ENCODE measurements at places on chromosomes 7 and 10.

DNA sequence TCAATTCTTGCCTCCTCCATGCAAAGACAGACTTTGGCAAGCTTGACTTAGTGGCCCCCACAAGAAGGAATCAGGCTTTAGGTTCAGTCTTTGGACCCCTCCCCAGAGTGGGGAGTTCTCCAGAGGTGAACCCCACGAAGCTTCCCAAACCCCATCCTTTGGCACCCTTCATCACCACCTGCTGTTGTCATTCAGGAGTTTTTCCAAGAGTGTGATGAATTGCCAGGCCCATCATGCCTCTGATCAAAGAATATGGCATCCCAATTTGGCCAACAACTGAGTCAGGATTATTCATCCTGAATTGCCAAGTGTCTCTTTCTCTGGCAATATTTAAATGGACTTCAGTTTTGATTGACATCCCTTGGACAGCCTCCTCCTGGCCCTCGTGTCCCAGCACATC is 404.7 kb upstream of the MKI67 start:
- DNase-seq = no peak

DNA sequence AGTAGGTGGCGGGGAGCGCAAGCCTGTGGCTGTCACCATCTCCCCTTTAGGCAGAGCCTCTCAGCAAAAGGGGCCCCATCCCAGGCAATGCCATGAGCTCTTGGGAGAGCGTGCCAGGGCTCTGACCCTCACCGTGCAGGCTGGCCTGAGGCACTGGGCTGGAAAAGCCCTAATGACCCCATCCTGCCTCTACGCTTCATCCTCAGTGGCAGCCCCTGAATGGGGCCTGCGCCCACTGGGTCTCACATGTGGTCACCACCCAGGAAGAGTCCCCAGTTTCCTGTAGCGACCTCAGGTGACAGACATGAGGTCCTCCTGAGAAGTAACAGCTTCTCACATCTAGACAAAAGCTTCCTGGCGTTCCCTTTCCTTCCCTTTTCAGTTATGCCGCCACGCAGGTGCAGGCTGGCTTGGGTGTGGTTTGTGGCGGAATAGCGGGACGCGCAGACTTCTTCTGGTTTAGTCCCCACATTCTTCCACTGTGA is 59.2 kb downstream of the CLEC2L start:
- DNase-seq = no peak

GRCh38 chr7:55075464-55076021 is 56.7 kb downstream of the EGFR start:
- DNase-seq = no peak

- DNase-seq = no peak
Measured at GRCh38 chr7:15176089-15176488, 273.5 kb upstream of the DGKB start.

DNA sequence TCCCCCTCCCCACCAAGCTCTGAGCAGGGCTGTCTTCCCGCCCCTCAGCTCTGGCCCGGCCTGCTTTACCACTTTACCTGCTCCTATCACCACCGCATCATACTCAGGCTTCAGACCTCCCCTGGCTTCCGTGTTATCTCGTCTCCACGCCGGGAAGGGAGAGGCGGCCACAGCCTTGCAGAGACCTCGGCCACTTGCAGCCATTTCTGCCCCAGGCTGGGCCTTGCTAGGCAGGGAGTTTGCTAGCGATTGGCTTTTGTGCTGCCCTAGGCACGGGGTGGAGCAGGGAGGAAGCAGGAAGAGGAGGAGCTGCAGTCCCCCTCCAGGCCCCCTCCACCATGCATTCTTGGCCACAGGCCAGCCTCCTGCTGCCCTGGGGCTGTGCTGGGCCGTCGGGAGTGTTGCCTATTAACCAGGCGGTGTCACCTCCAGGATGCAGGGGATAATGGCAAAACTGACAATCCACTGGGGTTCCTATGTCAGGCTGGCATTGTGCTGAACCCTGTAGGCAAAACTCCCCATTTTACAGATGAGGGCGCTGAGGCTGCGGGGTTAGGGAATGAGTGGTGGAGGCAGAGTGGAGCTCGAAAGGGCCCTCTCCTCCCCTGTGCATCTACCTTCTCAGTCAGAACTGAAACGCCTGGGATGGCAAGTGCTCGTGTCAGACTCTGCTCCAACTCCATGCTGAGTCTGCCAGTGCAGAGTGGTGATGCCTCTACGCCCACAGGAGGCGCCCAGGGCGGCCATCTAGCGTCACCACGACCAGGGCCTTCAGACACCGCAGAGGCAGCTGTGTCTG is at the start of gene PYROXD2:
TSS of gene PYROXD2 (minus strand) at position 251 of the 799 bp plus-strand sequence. CDS start at position 204, 47 bp downstream.
- DNase-seq = peak; percentile 96

DNA sequence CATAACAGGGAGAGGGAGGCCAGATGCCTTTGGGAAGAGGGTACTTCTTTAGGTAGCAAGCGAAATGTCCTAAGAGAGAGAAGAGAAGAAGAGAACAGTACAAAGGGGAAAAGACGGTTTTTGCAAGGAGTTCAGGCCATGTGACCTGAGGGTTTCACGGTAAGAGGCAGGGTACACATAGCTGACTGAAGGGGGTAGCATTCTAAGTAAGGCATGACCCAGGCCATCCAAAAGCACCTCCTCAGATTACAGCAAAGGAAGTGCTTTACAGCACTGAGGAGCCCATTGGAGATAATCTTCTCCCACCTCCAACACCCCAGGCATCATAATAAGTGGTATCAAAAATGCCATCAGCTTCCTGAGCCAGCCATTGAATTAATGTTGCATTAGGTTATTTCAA is 258.2 kb upstream of the NPY start:
- DNase-seq = no peak

- DNase-seq = no peak
Measured at GRCh38 chr7:42924223-42924838, 7.6 kb downstream of the PSMA2 start.

DNA sequence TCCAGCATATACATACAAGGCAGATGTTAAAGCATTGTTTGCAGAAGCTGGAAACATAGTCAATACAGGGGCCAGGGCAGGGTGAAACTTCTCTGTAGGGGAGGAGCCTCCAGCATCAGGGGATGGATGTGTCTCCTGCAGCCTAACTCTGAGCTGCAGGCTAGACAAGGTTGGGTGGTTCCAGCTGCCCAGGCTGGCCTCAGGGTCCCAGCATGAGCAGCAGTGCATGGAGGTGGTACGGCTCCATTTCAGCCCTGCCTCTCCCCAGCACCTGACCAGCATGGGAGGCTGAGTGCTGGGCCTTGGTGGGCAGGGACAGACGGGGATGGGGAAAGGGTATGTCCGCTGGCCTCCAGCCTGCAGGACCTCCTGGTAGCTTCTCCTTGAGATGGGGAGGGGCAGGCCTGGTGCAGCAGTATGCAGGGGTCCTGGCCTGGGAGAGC is 7.4 kb upstream of the TBRG4 start:
- no peak for DNase-seq

DNA sequence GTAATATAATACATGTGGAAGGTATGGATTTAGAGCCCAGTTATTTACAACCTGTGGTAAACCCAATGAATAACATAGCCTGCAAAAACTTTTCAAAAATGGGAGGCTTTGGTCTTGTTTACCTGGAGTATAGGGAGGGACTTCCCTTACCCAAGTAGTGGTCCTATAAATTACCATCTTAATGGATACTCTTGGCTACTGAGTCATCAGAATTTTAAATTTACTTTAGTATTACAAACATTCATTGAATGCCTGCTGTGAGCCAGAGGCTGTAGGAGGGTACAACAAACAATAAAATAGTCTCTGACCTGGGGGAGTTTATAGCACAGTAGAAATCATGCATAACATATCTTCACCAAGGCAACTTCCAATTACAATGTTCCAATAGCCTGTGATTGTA is 365.1 kb downstream of the BBS9 start:
- DNase-seq = no peak

DNA sequence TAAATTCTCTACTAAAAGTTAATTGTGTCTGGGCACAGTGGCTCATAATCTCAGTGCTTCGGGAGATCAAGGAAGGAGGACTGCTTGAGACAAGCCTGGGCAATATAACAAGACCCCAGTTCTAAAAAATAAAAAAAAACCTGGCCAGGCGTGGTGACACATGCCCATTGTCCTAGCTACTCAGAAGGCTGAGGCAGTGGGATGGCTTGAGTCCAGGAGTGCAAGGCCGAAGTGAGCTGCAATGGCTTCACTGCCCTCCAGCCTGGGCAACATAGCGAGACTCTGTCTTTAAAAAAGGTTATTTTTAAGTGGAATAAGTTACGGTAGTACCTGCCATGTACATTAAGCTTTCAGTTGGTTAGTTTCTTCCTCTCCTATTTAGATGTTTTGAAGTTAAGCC is 28.9 kb downstream of the CDK14 start:
- DNase-seq = no peak

DNA sequence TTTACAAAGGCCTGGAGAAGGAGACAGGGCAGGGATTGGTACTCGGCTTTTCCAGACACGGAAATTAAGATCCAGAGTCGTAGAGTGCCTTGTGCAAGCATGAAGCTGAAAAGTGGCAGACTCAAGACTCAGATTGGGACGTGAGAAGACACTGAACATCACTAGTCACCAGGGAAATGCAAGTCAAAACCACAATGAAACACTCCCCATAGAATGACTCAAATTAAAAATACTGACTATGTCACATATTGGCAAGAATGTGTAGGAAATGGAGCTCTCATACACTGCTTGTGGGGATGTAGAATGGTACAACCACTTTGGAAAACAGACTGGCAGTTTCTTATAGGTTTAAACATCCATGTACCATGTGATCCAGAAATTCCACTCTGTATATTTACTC is 472.0 kb downstream of the RPS24 start:
- DNase-seq = no peak

DNA sequence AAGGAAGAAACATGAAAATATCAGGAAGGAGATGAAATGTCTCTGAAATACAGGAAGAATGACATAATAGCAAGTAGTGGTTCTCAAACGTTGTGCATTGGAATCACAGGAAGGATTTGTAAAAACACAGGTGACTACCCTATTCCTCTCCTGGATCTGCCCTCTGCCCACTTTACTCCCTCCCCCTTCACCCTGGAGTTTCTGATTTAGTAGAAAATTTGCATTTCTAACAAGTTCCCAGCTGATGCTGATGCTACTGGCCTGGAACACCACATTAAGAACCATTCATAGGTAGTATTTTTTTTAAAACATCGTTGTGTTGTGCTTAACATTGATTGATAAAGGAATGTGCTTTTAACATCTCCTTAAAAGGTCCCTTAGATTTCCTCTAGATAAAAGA is 130.9 kb downstream of the PHF14 start:
- no peak for DNase-seq

DNA sequence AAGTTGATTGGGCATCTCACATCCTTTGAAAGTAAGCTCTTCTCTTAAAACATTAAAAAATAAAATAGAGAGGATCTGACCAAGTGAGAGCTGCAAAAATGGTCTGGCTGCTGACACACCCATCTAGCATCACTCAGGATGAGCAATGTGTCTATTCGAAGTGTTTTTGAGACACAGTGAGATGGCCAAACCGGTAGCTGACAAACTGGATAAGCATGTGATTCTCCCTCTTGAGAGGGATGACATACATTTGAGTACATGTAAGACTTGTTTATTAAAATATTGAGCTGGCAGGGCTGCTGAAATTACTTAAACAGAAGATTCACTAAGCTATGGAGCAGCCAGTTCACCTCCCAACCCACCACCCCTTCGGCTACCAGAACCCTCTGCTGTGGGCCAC is 333.9 kb downstream of the ADRA2A start:
- DNase-seq = no peak

DNA sequence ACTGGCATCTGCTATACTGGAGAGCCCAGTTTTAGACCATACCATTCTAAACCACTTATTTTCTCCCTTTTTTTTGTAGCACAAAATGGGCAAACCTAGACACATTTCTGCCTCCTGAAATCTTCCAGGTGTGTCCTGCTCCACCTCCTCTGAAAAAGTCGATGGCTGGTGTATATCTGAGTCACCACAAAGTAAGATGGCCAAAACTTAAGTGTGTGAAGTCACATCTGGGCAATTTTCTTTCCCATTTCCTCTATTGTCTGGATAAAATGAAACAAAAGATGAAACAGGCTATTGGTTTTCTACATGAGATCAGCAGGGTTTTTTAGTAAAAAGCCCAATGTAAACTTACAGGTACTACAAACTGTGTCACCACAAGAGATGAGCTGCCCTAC is 65.5 kb downstream of the OSBPL3 start:
- DNase-seq = no peak

GRCh38 chr10:88661018-88661417 is 3.2 kb upstream of the LIPF start:
- DNase-seq = no peak

- DNase-seq = no peak
Measured at GRCh38 chr7:45581271-45581780, 7.2 kb downstream of the ADCY1 start.

DNA sequence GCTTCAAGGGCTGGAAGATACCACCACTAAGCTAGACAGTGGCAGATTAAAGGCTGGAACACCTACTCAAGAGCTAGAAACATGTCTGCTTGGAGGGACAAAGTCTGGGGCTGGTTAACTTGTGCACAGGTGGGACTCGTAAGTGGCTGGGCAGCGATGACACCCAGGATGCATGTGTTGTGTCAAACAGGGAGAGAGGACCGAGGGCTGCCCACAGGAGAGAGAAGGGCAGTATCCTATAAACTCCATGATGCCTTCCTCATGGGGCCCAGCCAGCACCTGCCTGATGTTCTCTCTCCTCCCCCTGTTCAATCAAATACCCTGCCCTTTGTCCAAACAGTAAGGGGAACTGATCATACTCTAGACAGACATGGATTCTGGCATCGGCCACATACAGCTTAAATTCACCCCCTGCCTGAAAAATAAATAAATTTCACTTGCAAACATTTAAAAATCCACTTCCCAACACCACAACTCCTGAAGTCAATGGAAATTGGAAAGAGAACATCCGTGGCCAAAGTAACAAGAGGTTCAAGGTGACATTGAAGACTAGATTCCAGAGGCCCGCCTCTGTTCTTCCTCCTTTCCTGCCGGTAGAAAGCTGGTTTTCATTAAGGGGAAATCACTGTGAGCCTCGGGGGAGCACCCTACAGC is 50.6 kb downstream of the CHST15 start:
- DNase-seq = no peak

- DNase-seq = peak; percentile 79
Measured at GRCh38 chr10:103451091-103451813, 918 bp downstream of the CALHM2 start.

GRCh38 chr7:148963583-148964482 is 64.5 kb downstream of the PDIA4 start:
- DNase-seq = no peak

GRCh38 chr10:48447356-48448215 is 141.1 kb downstream of the MAPK8 start:
- DNase-seq = no peak

GRCh38 chr10:93333278-93333978 is 148.7 kb downstream of the MYOF start:
- DNase-seq = no peak

- no peak for DNase-seq
Measured at GRCh38 chr7:129083525-129083924, 28.6 kb upstream of the TNPO3 start.

Measured in hematopoietic multipotent progenitor cell treated with erythropoietin and hydrocortisone succinate and interleukin-3 and kit ligand, for 4 days (in vitro differentiated cells).